ENCODE measurements at places on chromosomes 7 and 10. TPM values are rescaled to one million over a fixed set of nuclear protein-coding genes. Genes with fewer than 3 reads are reported as not detected.

Gene JCAD
- 2.3 TPM for polyA plus RNA-seq

Gene GNAT3
- not detected for polyA plus RNA-seq

Gene HMX3
- polyA plus RNA-seq = not detected

Gene CXCL12
- polyA plus RNA-seq = 0.54 TPM

Gene OPN4
- polyA plus RNA-seq = not detected

Gene RASSF4
- 10.2 TPM for polyA plus RNA-seq

Gene SEC31B
- polyA plus RNA-seq = 23.1 TPM

Gene REEP3
- polyA plus RNA-seq = 7.2 TPM

Gene IFIT2
- 1.1 TPM for polyA plus RNA-seq

Gene PFKP
- polyA plus RNA-seq = 27.9 TPM

Gene OR6B1
- polyA plus RNA-seq = not detected

All from neural cell (in vitro differentiated cells).